Calu3 (cell line): ENCODE measurements at places on chromosomes 1 and 21. TPM values are rescaled to one million over a fixed set of nuclear protein-coding genes. Genes with fewer than 3 reads are reported as not detected.
A peak's percentile ranks its signal among the peaks of the same experiment; 100 is the strongest.

The RPS6KA1 gene
- total RNA-seq, result 25.8 and 28.1 TPM in 2 replicates

DNA sequence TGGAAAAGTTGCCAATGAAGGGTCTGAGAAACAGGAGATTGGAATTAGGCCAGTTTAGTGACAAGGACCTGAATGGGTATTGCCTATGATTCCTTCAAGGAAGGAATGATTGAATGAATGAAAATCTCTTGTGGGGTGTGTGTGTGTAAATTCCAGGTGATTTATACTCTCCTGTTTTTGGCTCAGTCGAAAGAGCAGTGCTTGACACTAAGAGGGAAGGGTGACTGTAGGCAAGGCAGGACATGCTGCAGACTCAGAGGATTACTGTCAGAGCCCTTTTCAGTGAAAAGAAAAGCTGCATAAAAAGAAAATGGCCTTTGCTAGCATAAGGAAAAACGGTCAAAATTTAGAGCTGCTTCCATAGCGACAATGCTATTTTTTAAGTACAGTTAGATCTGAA is 30.1 kb downstream of the C1orf21 start:
- DNase-seq, result no peak

The OR10J1 gene
- not detected in 2 replicates for total RNA-seq

DNA sequence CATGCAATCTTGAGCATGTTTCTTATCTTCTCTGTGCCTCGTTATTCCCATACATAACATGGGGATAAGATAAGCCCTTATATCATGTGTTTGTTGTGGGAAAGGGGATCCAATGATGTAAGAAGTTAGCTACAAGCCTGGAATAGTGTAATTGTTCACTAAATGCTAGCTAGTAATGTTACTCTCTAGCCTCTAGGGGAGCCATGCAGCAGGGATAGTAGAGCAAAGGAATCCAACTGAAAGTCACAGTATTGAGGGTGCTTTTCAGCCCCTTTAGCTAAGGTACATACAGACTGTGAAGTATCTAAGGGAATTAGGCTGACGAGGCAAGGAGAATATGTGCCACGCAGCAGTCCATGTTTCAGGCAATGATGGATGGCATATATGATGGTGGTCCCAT is 46.9 kb downstream of the IL23R start:
- peak; percentile 5 for DNase-seq

The PLA2G2C gene
- not detected in 2 replicates for total RNA-seq

DNA sequence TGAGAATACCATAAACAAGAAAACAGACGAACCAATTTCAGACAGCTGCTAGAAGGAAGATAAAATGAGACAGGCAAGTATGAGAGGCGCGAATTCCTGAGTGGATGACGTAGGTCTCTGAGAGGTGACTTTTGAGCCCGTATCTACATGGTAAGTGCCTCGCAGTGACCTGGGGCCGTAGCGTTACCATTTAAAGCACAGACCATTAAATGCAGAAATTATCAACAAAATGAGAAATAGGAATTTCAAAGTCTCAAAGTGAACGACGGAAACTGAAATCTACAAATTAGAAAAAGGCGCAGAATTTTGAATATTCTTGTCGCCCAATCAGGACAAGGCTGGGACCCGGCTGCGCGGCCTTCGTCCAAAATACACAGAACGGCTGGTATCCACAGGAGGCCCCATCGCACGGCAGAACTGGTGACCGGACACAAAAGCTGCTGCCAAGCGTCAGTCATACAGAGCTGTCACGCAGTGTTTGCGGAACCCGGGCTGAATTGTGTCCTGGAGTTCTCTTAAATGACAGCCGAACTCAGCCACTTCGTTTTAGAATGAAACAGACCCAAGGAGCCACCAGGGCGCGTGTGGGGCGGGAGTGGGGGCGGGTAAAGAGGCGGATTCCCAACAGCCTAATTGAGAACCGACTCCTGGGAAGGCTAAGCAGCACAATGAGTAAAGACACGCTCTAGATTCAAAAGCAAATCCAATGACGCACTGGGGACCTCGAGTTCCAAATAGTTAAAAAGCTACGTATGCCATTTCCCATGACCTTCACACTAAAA is 13.8 kb upstream of the BOLA1 start:
- DNase-seq, result peak; percentile 81

DNA sequence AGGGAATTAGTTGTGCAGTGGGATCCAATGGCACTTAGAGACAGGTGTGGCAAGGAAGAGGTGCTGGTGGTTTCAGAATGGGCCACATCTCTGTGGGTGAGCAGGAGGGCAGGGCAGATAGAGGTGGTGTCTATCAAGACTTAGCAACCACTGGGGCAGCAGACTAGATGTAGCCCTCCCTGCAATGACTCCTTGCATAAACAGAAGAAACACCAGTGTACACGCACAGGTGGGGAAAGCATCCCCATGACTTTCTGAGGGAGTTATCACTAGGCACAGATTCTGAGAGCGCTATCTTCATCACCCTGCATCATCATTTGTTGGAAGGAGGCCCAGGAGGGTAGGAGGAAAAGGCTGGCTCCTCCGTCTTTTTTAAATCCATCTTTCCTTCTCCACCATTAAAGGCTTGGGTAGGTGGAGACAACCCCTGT is 58.4 kb downstream of the PLXNA2 start:
- no peak for DNase-seq

The LCE1E gene
- total RNA-seq, result not detected in 2 replicates
